ENCODE measurements at places on chromosomes 7 and 10.

- no peak for DNase-seq
Measured at GRCh38 chr10:123227706-123228105, 73.5 kb downstream of the BUB3 start.

DNA sequence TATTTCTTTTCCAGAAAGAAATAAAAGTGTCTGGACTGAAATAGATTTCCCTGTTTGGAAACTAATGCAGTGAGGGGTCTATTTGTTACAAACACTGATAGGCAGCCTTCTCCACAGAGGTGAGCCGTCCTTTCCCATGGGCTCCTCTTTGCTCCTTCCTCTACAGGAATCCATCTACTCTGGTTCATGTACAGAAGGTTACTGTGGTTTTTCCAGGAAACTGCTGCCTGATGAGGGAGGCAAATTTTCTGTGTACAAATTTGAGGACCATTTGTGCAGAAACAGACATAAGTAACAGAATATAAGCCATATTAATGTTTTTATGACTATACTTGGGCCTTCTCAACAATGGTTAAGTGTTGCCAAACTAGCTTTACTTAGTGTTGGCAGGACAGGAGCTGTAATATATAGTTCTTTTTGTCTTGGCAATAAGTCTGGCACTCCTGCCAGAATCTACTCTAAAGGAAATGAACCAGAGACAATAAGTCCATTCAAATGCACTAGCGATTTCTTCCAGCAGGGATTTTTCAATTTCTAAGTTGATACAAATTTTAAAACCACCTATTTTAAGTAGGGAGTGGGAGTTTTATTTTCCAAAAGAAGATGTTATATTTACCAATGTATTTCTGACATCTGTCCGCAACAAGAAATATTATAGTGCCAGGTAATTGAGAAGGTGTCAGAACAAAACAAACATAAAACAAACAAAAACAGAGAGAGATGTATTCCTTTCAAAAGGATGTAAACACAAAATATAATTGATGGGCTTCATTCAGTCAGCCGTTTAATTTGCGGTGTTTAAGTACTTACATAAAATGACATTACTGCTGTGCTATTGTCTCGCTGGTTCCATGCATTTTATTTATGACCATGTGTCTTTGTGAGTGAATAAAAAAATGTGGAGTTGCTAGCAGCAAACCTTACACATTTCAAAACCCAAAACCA, 91.0 kb upstream of the NFE2L3 start:
- DNase-seq = no peak

DNA sequence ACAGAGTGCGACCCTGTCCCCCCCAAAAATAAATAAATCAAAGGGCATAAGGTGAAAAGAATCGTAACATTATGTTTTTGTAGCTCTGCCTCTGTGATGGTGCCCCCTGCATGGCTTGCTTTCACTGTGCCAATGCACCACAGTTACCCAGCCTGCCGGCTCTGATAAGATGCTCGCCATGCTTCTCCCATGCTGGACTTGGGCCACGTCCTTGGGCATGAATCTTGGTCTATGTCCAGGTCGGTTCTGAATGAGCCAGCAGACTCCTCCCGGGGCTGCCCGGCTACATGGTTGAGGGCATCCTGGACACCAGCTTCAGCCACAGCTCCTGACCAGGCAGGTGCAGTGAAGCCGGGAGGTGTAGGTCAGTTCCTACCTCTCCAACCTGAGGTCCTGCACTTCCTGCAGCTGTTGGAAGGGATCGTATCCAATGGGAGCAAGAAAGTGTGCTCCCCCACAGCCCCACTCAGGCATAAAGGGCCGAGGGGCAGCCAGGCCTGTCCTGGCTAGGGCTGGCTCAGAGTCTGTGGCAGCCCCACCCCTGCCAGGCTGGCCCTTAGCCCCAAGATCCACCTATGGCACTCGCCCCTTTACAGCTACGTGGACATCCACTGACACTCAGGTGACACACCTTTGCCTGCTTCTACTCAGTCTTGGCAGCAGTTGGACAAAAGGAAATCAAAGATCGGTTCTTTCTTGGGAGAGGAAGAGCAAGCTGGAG, 34.1 kb downstream of the CHST3 start:
- DNase-seq = no peak

GRCh38 chr7:127035203-127035849, 217.4 kb downstream of the GRM8 start:
- DNase-seq = no peak

GRCh38 chr7:3193379-3194120, 107.5 kb upstream of the SDK1 start:
- no peak for DNase-seq

- no peak for DNase-seq
Measured at GRCh38 chr7:3028758-3029093, 14.9 kb downstream of the CARD11 start.

DNA sequence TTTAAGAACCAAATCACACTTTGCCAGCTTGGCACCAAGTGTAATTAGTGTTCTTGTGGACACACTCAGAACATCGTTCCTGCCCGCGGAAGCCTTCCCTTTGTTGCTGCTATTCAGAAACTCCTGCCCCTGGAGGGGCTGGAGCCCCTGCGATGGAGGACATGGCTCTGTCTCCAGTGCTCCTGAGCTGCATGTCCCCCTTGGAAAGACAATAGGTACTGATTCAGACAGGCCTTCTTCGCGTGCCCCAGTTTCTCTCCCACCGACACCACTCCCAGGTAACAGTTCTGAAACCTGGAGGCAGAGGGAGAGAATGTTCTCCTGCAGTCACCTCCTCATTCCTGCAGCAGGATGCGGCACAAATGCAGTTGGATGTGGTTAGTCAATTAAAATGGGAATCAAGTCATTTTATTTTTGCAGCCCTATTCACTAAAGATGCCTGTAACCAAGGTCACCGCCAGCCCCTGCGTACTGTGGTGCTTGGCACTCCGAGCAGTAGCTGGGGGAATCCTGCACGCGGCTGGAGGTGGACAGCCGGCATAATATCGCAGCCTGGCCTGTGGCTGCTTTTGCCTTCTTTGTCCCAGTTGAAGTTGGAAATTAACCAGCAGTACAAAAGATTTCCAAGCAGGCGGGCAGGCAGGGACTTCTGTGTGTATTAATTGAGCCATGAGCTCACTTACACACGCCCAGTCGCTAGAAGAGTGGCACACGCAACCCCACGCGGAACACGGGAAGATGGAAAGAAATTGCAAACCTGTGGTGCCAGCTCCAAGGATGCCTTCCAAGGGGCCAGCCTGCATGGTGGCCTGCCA, 205.7 kb downstream of the EBF3 start:
- no peak for DNase-seq

DNA sequence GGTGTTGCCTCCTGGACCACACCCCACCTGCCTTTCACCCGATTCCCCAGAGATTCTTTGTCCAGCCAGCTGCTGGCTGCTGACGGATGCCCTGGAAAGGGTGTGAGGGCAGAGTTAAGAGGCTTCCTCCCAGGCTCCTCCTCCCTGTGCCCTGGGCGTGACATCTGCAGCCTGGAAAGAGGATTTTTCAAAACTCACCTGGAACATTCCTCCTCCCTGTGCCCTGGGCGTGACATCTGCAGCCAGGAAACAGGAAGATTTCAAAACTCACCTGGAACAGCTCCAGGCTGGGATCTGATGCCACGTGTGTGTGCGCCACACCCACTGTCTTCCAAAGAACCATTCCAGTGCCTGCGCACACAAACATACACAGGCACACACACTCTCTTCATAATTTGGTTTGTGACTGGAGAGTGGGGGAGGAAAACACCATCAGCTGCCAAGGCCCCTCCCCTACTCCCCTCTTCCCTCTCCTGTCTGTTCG, 5.2 kb downstream of the MARVELD1 start:
- no peak for DNase-seq

DNA sequence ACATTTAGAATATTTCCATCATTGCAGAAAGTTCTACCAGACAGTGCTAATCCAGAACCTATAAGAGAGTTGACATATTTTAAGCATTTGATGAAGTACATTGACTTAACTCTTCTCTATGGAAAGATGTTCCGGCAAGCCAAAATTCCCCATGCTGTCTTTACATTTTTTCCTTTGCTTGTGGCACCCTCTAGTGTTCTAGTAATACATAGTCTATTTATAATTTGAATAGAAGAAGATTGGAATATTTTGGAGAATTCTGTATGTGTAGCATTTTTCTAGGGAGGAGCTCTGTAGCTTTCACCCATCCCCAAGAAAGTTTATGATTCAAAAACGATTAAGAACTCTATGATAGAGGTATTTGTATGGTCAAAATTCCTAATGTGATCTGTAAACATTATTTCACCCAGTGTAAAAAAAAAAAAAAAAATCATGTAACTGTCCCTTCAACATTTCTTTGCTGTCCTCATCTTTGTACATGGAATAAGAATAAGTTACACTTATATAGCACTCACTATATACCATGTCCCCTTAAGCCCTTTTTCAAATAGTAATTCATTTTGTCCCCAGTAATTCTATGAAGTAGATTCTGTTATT, 33.2 kb downstream of the NRF1 start:
- DNase-seq = no peak

DNA sequence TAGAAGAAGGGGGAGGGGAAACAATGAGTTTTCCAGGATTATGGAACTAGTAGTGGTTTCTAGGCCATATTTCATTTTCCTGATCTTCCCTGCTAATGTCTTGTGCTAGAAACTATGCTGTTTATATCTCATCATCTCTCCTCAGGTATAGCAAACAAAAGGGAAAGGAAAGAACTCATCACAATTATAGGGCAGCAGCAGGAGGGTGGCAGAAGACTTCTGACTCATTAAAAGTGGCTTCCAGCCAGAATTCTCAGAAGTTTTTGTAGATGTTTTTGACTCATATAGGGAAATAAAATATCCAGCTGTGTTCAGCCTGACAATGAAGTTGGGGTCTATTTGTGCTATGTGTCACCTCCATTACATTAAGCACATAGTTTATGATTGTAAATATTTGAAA, 6.5 kb downstream of the AHR start:
- DNase-seq = no peak

Measured in stimulated activated CD4-positive, alpha-beta T cell treated with anti-CD3 and anti-CD28 coated beads, Interleukin-1b, Interleukin-23, amount 100 ng/mL, for 1 hour (primary cell).